ENCODE measurements at places on chromosomes 6 and 20.

- no peak for DNase-seq
These were observed 2.7 kb upstream of the CRISP1 start for GRCh38 chr6:49868951-49869529.

DNA sequence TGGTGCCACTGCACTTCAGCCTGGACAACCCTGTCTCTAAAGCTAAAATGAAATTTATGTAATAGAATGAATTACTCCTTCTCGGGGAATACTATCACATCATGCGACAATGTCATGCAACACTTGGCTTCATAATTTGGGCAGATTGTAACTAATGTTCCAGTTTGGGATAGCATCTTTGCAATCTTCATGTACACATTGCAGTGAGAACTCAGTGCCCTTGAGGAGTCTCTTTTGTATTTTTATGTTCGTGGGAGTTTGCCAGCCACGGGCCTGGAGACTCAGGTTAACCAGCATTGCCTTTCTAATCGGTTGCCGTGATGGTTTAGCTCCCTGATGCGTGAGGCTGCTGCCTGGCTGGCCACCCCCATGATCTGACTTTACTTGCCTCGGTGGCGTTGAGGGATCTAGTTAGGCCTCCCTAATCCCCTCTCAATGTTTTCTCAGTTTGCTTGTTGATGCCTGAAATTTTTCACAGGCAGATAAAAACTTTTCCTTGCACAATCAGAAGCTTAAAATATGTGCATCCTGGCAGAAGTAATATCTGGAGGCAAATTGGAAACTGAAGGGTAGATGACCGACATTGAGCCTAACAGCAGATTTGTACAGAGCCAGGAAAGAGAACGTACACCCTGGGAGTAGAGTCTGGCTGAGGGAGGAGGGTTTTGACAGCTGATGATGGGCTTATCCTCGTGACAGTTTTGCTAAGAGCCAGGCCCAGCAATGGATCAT is 2.4 kb downstream of the GMPR start:
- DNase-seq = no peak

- DNase-seq = no peak
These were observed 636 bp downstream of the SUPT3H start for GRCh38 chr6:45377043-45377553.

GRCh38 chr20:46250772-46251171 is 57.5 kb downstream of the CDH22 start:
- DNase-seq = no peak

DNA sequence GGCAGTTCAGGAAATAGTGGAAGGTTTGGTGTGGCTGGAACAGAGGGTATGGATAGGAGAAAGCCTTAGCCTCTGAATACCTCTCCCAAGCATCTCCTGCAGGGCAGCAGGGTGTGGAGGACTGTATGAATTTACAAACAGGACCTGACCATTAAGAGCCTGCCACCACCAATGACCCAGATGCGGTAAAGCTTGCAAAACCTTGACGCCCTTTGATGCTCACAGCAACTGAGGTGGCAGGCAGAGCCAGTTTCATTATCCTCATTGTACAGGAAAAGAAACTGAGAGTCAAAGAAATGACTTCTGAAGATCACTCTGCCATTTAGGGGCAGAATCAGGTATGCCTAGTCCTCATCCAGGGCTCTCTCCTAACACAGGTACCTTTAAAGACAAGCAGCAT is 2.4 kb downstream of the HM13 start:
- DNase-seq = no peak

DNA sequence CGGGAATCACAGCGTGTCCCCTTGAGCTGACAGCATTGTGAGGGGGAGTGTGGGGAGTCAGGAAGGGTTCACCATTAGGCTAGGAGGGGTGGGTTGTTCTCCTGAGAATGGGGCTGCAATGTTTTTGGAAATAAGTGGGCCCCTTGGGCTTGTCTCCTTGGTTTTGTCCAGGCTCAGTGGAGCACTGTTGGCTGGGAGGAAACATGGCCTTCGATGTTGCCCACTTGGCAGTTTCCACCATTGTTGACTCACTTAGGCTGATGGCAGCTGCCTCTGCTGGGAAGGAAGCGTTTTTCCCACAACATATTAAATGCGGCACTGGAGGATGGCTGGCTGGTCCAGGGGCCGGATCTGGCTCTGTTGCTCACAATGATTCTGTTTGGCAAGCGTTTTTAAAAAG is 512.1 kb downstream of the QKI start:
- DNase-seq = no peak

DNA sequence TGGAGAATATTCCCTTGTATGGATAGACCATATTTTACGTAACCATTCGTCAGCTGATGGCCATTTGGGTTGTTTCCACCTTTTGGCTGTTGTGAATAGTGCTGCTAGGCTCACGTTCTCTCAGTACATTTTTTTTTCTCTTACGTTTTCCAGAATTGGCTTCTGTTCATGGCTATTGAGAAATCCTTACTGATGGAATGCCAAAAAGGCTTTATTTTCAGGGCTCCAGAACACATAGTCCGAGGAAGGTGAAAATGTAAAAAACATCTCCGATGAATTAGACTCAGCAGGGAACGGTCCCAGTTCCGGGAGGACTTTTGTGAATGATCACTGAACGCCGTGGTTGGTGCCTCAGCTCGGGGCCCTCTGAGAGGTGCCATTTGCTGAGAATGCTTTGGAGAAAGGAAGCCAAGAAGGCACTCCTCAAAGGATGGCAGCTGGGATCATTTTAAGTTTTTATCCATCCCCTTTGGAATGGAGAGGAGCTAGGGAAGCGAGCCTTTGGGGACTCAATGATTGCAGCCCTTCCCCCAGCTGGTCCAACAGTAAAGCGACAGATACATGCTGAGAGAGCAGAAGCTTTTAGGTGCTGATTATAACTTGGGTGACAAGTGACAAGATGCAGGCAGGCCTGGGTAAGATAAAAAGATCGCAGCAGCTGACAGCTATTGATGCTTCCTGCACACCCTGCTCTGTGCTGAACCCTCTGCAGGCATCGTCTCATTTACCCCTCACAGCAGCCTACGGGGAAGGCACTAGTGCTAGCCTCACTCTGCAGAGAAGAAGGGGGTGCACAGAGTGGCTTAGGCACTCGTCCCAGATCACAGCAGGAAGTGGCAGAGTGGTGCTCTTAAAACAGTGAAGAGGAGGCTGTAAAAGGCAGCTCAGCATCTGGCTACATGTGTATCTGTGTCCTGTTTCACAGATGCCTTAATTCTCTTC is 133.4 kb upstream of the KCNG1 start:
- DNase-seq = no peak

DNA sequence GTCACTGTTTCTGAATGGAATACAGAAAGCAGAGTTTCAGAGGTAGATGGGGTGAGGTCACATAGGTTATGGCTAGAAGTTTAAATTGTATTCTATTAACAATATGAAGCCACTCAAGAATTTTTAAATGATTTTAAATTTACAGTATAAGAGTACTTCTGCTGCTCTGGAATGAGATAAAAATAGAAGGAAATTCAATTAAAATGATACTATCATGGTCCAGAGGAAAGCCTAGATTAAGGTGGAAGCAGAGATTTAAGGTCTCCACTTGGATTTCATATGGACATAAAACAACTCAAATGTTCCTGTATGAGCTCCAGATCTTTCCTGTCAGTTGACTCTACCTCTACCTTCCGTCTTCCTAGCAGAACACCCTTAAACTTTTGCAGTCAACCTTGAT is 68.6 kb downstream of the REV3L start:
- no peak for DNase-seq

DNA sequence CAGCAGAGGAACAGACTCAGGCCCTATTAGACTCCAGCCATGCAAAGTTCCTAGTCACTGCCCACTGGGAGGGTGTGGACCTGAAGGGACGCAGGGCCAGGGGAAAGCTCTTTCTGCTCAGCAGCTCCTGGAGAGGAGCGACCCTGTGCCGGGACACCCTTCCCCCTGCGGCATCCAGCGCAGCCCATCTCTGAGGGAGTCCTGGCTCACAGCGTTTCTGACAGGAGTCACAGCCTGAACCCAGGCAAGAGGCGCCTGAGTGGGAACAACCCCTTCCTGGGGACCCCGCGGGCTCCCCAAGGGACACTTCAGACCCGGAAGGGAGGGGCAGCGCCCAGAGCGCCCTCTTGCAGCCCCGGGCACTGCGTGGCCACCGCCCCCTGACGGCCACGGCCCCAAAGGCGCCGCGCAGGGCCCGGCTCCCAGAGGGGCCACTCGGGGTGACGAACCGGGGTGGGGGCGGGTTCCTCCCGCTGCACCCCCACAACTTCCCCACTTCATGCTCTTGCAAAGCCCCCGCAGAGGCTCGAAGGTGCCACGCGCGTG is 862 bp downstream of the UCKL1 start:
- DNase-seq = no peak

- DNase-seq = no peak
These were observed 22.4 kb upstream of the RBM24 start for GRCh38 chr6:17258749-17259148.

DNA sequence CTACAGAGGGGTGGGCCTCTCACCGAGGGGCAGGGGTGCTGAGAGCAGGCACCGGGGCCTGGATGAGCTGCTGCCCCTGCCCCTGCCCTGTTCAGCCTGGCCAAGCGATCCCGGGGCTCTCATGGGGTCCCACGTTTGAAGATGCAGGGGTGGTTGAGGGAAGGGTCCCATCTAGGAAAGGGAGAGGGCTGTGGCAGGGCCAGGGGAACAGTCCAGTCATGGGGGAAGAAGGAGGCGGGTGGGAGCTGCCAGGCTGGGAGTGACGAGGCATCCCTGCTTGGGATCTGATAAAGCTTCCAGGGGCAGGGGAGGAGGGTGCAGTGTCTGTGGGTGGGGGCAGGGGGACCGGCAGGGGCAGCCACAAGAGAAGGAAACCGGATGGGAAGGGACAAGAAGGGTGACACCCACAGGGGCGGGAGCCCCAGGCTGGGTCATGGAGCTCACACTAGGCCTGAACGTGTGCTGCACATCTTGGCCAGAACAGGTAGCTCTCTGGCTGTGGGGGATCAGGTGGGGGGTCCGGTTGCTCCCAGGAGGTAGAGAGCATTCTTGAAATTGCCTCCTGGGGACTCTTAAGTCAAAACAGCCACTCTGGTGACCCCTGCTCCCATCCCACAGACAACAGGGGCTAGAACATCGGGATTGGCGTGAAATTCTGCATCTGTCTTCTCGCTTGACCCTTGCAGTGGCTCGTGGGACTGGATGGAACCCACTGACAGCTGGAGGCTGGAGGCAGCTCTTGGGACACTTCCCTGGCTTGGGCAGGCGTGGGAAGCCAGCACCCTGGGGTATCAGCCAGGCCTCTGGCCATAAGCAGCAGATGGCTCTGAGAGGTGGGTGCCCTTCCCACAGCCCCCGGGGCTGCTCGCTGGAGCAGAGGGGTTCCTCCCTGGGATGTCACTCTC is 58.0 kb upstream of the GATA5 start:
- DNase-seq = no peak

GRCh38 chr6:1137849-1138248 is 174.0 kb upstream of the FOXQ1 start:
- DNase-seq = no peak

DNA sequence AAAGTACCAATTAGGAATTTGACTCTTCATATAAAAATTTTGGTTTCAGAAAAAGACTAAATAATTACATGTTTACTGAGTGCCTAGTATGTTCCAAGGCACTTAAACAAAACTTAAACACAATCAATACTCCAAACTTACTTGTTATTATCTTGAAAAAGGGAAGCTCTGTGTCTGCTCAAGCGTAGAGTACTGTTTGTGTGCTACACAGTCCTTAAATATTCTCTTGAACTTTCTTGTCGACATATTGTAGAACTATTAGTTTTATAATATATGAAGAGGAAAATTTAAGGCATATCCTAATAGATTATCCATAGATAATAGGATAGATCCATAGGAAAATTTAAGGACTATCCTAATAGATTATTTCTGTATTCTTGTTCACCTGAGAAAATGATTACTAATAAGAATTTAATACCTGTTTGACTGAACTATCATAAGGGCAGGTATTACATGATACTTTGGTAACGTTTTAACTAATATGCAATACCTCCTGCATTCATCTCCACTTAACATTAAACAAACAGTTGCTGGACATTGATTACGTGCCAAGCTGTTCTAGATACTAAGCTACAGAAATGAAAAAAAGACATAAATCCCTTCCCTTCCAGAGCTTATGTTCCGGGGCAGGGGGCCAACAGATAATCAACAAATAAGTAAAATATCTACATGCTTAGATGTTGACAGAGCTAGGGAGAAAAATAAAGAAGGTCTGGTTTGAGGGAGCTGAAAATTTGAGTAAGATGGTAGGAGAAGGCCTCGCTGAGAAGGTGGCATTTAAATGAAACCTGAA is 115.2 kb upstream of the BCLAF1 start:
- no peak for DNase-seq

GRCh38 chr6:63313111-63313510 is 6.7 kb downstream of the LGSN start:
- no peak for DNase-seq

- DNase-seq = no peak
These were observed 122.3 kb downstream of the B3GAT2 start for GRCh38 chr6:70834520-70834919.

DNA sequence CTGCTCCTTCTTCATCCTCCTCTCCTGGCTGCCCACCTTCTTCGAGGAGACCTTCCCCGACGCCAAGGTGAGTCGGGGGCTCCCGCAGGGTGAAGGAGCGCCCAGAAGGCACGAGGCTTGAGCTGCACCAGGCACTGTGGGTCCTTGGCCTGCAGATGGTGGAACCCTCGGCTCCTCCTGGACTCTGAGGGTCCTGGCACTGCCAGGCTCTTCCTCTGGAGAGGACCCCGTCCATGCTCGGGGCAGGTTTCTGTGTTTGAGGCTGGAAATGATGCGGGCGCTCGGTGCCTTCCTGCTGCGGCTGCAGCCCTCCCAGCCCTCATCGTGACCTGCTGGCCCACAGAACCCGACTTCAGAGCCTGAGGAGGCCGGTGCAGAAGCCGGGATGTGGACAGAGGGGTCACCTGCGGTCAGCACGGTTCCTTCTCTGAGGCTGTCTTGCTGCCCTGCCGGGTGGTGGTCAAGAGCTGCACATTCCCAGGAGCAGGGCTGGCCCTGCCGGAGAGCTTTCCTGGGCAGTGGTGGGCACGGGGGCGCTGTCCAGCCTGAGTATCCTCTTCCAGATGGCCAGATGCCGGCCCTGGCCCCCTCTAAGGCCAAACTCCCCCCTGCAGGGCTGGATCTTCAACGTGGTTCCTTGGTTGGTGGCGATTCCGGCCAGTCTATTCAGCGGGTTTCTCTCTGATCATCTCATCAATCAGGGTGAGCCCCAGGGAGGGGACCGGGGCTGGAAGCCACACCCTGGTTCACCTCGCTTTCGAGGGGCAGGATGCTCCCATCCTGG is 11.3 kb downstream of the SLC17A9 start:
- no peak for DNase-seq

- DNase-seq = no peak
These were observed 213.5 kb downstream of the MOXD1 start for GRCh38 chr6:132187816-132188215.

DNA sequence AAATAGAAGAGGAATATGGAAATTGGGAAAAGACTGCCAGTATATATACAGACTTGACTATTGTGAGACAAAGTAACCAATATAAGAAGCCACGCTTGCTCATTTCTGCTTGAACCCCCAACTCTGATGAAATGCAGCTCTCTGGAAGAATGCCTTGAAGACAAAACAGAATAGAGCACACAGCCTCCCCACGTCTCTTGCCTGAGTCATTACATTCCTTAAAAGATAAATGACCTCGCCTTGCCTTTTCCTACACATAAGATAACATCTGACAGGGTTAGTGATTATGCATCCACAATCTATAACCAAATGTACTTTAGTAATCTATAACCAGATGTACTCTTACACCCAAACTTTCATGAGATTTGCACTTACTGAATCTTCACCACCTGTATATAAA is 141.1 kb upstream of the EEF1E1 start:
- no peak for DNase-seq

- DNase-seq = no peak
These were observed 1102.8 kb upstream of the FLRT3 start for GRCh38 chr20:15440049-15440820.

- DNase-seq = no peak
These were observed 65.5 kb upstream of the BHLHE23 start for GRCh38 chr20:63072231-63072791.
